GM06990 (cell line): ENCODE measurements at places on chromosomes 5 and 9.

DNA sequence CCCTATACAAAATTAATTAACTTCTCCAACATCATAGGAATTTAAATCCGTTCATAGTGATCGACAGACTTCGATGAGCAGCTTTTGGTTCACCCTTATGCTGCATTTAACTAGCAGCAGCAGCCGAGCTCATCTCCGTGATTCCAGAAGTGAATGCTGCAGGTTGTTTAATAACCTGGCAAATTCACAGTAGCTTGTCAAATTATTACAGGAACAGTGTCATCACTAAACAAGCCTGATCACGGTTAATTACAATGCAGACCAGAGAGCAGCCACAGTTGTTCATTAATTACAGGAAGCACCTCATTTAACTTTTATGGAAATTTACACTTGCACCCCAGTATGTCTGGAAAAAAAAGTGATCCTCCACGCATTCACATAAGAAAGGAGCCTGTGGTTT lies 188.2 kb downstream of the BNC2 start:
- no peak for DNase-seq

DNA sequence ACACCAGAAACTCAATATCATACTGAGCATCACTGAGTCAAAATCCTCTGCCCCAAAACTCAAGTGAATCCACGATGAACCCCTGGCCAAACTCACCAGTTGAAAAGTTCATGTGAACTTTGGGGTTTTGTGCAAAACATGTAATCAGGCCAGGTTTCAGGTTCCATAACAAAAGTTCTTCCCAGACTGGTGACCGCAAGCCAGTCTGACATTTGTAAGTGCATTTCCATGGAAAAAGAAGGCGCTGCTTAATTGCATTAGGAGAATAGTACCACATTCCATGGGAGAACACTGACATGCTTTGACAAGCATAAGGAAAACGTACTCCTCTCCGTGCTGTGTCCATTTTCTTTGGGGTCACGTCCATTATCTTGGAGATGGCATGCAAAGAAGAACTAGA lies 567.0 kb downstream of the BNC2 start:
- no peak for DNase-seq

DNA sequence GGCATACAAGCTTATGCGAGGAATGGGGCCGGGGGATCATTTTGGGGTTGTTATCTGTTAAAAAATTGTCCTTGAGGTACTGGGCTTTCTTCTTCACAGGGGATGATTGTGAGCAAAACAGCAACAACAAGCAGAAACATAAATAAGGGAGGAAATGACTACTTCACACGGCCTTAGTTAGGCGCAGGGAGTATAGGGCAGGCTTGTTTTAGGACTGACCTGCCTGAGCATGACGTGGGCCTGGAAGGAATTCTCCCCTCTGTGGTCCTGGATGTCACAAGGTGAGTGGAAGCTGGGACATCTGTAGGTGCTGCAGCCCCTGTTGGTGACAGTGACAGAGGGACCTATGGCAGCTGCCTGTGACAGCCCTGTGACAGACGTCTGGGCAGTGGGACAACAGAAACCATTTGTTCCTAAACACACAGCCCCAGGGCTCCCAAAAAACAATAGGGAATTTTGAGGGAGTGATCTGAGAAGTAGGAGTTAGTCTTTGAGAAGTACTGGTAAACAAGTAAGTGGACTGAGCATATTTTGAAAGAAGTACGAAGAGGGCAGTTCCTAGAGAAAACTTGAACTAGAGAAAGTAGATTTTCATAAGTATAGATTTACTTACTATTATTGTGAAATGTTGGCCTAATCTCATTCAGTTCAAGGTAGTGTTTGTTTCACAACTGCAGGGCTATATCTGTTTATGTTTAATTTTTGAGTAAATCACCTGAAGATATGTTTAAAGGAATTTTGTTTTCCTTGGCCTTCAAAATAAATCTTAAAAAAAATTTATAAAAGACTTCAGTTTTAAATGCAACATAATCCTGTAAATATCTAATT lies 113.1 kb downstream of the KDM4C start:
- DNase-seq = no peak

DNA sequence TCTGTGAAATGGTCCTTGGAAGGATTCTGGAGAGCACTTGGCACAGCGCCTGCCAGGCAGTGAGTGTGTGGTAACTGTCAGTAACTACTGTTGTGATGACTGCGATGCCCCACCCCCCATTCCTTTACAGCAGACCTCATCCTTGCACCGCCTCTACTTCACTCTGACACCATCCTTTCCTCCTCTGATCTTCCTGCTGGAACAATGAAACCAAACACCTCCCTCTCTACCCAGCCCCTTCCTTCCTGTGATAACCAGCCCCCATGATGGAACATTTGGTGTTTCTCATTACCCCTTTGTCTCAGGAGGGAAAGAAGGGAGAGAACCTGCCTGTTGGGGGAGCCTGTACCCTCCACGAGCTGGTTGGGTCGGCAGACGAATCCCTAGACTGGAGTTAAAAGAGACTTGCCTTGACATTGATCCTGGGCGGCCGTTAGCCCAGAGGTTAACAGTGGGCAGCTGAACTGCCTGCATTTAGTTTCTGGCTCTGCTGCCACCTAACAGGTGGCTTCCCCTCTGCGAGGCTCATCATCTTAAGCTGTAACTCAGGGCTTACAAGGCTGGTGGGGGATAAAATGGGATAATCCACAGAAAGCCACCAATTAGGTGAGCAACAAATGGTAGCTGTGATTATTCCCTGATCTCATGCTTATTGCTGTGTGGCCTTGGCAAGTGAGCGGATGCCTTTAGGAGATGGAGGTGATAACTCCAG lies 34.2 kb upstream of the GRPEL2 start:
- DNase-seq = no peak

DNA sequence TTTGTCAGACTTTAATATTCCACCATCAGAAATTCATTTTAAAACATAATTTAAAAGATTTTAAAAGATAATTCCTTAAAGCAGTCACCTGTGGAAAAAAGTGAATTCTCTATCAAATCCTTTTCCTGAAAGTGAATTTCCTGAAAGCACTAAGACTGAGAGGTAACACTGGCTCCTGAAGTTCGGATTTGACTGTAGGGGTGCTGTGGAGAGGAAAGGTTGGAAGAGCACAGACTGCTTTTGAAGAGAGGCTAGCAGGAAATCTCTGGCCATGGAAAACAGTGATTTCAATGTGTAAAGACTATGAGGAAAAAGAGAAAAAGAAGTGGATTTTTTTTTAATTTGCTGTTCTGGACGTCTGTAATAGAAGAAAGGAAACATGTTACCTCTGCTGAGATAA lies 35.7 kb upstream of the TMEM161B start:
- DNase-seq = no peak

DNA sequence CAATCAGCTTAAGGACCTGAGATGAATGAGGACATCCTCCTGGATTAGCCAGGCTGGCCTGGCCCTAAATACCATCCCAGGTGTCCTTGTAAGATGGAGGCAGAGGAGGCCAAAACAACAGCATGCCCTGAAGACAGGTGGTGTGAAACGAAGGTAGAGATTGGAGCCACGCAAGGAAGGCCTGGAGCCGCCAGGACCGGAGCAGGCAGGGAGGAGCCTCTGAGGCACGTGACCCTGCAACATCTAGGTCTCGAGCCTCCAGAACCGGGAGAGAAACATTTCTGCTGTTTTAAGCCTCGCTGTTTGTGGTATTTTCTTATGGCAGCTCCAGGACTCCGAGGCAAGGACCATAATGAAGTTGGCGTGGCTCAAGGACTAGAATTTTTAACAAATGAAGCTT lies 9.7 kb upstream of the COL5A1 start:
- DNase-seq = no peak

- DNase-seq = no peak
Measured at GRCh38 chr5:15932066-15932465, 247.5 kb downstream of the MARCHF11 start.

- DNase-seq = no peak
Measured at GRCh38 chr5:6692906-6693305, 20.3 kb upstream of the TENT4A start.

DNA sequence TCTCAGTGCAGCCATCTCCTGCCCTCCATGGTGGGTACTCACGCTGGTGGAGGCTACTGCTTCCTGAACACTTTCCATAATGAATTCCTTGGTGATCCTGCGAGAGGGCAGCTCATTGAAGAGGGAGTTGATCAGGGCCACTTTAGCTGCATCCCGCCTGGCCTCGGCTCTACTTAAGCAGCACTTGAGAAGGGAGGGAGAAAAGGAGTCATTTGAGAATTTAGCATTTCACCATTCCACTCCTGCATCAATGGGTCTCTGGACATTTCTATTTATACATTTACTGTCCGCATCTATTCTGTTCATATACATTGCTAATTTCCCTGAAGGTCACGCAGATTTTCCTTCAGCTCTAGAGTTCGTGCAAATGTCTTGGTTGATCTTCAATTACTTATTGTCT lies 35.1 kb downstream of the LIX1 start:
- DNase-seq = no peak

DNA sequence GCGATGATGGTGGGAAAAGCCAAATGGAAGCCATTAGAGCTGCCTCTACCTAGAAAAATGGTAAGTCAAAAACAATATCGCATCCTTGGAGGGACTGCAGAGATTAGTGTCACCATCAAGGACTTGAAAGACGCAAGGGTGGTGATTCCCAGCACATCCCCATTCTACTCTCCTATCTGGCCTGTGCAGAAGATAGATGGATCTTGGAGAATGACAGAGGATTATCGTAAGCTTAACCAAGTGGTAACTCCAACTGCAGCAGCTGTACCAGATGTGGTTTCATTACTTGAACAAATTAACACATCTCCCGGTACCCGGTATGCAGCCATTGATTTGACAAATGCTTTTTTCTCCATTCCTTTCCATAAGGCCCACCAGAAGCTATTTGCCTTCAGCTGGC lies 23.8 kb downstream of the ERP44 start:
- no peak for DNase-seq

DNA sequence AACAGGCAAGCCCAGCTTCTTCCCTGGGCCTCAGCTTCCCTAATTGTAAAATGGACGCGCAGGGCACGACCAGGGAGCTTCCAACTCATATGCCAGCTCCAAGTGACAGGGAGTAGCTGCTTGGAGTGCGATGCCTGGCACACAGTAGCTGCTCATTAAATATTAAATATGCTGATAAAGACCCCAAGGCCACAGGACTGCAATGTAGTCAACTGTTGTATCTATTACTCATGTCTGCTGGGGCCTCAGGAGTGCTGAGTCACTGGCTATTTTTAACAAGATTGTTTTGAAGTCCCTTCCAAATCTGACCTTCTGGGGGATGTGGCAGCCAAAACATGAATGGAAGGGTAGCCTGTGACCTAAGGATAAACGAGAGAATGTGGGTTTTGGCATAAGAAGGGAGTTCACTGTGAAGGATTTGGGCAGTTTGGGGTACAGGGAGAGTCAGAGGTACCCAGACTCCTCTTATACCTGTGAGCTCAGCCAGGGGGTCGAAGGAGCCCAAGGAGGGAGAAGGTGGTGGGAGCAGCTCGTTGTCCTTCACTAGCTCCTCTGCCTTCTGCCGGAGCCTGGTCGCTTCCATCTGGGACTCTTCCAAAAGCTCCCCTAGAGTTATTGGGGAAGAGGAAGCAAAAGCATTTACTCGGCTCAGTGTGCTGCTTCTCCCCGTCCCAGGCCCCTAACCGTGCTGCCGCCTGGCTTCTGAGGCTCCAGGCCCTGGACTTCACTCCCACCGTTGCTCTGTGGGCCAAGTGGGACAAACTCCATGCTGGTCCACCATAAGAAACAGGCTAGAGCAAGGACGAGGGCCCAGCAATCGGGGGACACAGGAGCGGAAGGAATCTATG lies 17.5 kb downstream of the TNIP1 start:
- DNase-seq = no peak

DNA sequence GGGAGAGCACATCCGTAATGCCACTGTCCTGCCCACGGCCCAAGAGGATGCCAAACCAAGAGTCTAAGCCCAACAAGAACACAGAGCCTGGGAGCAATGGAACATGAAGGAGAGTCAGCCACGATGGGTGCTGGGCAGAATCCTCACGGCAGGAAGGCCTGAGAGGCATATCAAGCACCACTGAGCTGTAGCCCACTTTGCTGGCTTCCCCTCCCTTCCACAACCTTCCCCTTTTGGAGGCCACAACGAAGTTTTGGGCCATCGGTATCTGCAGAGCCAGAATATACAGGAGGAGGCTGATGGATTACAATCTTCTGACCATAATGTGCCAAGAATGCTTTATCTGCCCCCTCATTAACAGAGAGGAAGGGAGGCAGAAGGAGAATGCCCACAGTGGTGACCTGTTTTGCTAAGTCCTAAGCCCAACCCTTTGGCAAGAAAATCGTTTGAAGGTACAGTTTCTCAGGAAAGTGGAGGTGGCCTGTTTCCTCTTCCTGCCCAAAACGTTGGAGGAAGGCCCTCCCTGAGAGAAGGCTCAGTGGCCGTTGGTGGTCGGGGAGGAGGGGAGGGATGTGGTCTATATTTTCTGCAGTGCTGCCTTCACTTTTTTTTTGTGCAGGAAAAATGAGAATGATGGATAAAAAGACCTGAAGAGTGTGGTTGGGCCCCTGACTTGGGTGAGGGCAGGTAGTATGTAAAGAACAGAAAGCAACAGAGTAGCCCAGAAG lies 26.2 kb downstream of the MACROH2A1 start:
- no peak for DNase-seq

DNA sequence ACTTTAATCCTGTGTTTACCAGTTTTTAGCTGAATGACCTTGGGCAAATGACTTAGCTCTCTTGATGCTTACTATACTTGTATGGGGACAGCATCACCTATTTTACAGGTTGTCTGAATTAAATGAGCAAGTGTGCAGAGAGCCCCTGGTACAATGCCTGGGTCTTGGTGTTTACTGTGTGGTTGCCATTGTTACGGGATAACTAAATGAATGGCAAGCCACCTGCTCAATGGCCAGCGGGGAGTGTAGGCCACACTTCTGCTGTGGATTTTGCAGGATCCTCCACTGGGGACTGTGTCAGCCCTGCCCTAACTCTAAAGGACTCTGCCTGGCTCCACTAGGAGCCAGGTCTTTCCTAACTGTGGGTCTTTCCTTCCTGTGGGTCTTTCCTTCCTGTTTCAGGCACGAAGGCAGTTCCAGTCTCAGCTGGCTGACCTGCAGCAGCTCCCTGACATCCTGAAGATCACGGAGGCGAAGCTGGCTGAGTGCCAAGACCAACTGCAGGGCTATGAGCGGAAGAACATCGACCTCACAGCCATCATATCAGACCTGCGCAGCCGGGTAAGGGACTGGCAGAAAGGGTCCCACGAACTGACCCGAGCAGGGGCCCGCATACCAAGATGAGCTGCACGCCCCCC lies 10.3 kb upstream of the GLE1 start:
- DNase-seq = no peak

- DNase-seq = peak; percentile 68
Measured at GRCh38 chr9:1879501-1879900, 135.6 kb upstream of the SMARCA2 start.

DNA sequence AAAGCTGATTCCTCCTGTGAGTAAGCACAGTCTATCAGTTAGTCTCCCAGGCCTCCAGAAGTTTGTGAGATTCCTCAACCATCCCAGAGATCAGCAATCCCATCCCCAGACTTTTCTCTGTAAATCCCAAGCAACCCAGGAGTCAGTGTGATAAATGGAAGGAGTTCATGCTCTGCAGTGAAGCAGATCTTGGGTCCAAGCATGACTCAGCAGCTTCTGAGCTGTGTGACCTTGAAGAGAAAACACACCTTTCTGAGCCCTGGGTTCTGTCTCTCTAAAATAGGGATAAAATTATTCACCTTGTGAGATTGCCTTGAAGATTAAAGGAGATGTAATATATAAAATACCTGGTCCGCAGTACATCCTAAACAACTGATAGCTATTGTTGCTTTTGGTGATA lies 318.7 kb downstream of the ASTN2 start:
- DNase-seq = no peak
